ENCODE measurements at places on chromosomes 5 and 9. TPM values are rescaled to one million over a fixed set of nuclear protein-coding genes. Genes with fewer than 3 reads are reported as not detected.

The TEX10 gene
- 6.9 TPM for polyA plus RNA-seq

The C5orf52 gene
- polyA plus RNA-seq, result not detected

The IFNK gene
- polyA plus RNA-seq, result not detected

The N4BP3 gene
- polyA plus RNA-seq, result 16.9 TPM

The DOLPP1 gene
- 11.4 TPM for polyA plus RNA-seq

The GPR150 gene
- 0.05 TPM for polyA plus RNA-seq

The FBXO38 gene
- 11.0 TPM for polyA plus RNA-seq

The ALAD gene
- polyA plus RNA-seq, result 38.4 TPM

The LRRC26 gene
- 0.81 TPM for polyA plus RNA-seq

The PSMD5 gene
- 15.8 TPM for polyA plus RNA-seq
